Foreskin melanocyte (primary cell): ENCODE measurements at places on chromosomes 7 and 10.

DNA sequence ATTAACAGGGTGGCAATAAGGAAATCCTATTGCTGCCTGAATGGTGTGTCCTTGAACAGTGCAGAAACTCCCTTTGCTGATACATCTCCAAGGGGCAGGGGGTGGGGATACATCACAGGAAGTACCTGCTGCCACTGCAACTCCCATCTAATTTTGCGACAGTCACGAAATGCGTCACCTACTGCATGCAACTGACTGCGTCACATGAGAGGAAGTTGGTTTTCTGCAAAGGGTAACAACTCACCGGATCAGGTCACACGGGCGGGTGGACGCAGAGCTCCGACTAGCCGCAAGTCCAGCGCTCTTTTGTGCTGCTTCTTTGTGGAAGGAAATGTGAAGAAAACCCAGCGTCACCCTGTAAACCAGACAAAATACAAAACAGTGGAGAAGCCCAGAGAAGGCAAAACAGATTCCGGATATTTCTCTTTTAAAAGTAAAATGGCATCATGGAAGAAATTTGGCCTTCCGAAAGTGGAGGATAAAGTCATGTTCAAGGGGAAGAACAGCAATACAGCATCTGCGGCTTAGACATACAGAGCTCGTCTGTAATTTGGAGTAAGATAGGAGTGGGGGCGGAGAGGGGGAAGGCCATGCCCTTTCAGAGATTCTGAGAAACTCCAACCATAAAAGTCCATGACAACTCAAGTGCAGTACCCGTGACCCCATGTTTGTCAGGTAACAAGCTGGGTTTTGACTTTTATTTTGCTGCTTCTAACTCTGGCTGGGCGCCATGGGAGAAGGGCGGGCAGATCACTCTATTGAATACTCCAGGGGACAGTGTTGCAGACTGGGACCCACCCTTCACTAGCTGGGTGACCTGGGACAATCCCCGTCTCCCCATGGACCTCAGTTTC is 32.3 kb upstream of the PLEKHS1 start:
- DNase-seq, result no peak

DNA sequence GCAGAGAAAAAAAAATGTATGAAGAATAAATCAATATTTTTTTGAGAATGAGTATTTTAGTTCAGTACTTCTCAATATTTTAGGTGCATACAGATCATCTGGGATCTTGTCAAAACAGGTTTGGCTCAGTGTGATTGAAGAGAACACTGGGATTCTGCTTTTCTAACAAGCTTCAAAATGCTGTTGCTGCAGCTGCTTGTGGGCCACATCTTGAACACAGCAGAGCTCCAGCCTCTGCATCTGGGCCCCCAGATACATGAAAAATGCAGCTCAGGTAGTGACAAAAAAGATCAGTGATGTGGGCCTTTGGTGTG is 1177.1 kb upstream of the C7orf33 start:
- no peak for DNase-seq

GRCh38 chr7:150756858-150757257 is 19.6 kb downstream of the GIMAP5 start:
- DNase-seq, result no peak

GRCh38 chr10:115278294-115278693 is 185.1 kb downstream of the ATRNL1 start:
- DNase-seq, result peak; percentile 4

- DNase-seq, result no peak
These were observed 143.4 kb downstream of the TMEM168 start for GRCh38 chr7:112646783-112647182.

GRCh38 chr7:73341877-73342276 is 13.9 kb downstream of the FKBP6 start:
- peak; percentile 80 for DNase-seq
